ENCODE measurements at places on chromosomes 7 and 10.

DNA sequence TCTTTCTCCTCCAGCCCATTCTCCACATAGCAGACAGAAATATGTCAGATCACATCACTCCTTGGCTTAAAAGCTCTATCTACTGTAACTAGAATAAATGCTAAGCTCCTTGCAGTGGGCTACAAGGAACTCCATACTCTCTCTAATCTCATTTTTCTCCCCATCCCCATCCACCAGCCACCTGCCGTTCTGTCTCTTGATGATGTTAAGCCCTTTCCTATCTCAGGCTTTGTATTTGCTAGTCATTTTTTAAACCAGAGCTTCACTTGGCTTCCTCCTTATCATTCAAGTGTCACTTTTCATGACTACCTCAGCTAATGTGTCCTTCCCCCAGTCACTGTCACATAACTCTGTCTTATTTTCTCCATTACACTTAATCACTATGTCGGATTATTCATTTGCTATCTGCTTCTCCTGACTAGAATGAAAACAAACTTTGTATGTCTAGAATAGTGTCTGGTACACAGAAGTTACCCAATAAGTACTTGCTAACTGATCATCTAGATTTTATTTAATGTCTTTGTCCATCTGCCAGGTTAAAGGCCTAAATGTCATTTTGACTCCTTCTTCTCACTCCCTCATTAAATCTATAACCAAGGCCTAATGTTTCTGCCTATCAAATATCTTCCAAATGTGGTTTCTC is 87.2 kb upstream of the RPA3 start:
- no peak for DNase-seq

- DNase-seq = no peak
Measured at GRCh38 chr10:22638863-22639262, 75.5 kb downstream of the PIP4K2A start.

GRCh38 chr7:106126170-106126938 is 14.2 kb upstream of the SYPL1 start:
- DNase-seq = no peak

GRCh38 chr7:144834641-144835144 is 1.2 kb downstream of the TPK1 start:
- DNase-seq = no peak

GRCh38 chr7:102721-103120 is 89.7 kb upstream of the FAM20C start:
- no peak for DNase-seq

DNA sequence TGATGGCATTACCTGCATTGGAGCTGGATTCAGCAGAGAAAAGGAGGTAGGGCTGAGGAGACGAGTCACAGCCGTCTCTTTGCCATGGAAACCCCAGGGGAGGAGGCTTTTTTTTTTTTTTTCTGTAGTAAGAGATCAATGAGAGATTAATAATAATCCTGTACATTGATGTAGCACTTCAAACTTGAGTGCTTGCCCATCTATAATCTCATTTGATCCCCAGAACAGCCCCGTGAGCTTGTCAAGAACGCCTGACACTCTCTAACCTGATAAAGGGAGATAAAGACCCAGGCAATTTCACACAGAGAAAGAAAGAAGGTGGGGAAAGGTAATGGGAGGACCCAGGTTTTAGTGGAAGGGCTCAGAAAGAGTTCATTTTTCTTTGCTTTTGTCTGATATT is 195.2 kb upstream of the FOXK1 start:
- no peak for DNase-seq

DNA sequence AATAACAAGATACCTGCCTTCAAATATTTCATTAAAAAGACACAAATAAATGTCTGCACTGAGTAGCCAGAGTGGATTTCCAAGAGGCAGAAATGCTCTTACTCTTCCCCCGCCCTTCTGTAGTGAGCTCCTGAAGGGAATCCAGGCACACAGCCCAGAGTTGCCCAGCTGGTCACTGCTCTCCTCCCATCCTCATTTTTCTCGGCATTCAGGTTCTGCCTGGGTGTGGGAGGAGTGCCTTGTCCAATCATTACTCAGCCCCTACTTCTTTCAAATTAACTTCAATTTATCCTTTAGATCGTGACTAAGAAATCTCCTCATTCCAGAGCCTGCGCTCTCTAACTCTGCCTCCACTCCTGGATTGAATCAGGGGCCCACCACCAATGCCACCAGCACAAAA is 12.2 kb downstream of the CCDC6 start:
- no peak for DNase-seq

DNA sequence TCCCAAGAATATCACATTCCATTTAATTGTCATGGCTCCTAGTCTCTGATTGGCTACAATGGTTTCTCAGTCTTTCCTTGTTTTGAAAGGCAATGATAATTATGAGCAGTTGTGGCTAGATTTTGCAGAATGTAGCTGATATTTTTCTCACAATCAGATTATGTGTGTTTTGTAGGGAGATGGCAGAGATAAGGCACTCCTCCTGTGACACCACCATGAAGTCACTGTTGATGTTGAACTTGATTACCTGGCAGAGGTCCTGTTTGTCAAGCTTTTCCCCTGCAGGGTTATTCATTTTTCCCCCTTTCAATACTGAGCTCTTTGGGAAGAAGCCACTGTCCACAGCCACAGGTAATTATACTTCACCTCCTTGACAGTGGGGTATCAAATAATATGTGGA is 602.9 kb upstream of the PFKP start:
- no peak for DNase-seq

DNA sequence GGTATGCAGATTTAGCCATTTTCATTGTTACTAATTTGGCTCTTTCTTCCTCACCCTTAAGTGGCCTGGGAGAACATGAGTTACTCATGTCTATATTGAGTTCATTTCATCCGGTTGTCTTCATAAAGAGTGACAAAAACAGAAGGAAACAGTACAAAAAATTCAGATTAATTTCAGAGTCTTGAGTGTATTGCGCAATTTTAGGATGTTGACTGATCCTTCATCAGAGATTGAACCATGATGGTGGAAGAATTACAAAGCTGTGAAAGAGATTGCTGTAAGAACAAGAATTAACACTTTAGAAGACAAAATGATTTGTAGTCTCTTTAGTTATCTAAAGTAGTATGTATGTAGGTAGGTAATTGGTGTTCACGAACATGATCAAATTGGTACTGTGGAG is 194.0 kb upstream of the PPP1R3A start:
- no peak for DNase-seq

- DNase-seq = no peak
Measured at GRCh38 chr10:108753326-108753725, 1170.0 kb downstream of the XPNPEP1 start.

- DNase-seq = no peak
Measured at GRCh38 chr7:110719741-110720140, 371.2 kb upstream of the LRRN3 start.

DNA sequence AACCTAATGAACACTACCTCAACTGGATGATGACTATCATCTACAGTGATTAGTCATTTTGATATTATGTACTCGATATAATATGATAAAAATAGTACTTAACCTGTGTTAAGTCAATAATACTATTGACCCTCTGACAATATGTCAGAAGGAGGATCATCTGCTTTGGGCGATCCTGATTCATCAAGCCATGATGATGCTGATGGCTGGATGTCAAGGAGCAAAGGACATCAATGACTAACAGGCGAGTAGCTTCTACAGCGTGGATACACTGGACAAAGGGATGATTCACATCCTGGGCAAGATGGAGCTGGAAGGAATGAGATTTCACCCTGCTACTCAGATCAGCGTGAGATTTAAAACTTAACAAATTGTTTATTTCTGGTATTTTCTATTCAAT is 94.4 kb upstream of the SKAP2 start:
- no peak for DNase-seq

DNA sequence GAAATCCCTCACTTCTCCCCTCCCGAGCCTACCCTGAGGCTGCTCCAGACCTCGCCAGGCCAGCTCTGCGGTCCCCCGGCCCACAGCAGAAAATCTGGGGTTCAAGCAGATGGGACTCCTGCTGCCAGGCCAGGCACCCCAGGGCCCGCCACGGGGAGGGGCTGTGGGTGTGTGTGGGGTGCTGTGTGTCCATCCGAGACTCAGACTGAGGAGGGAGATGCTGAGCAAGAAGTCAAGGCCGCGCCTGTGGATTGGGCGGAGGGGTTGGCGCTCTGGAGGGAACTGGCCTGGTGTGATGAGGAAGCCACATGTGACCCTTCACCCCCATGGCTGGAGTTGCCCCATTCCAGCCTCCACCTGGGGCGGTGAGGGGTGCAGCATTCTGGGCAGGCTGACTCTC is 51.1 kb downstream of the YKT6 start:
- no peak for DNase-seq

DNA sequence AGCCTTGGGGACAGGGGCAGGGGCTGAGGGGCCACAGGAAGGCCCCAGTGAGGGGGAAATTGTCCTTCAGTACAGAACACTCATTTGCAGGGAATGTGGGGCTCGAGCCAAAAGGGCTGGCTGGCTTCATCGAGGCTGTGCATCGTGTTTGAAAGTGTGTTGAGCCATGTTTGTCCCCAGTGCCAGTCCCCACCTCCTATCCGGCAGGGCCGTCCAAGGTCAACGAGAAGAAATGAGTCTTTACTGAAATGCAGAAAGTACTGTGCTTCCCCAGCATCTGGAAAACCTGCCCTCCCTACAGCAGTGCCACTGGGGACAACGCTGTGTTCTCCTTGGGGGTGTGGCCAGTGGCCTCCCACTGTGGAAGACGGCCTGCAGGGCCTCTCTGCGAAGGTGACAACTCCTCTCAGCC is 214.1 kb downstream of the KLF6 start:
- DNase-seq = no peak

DNA sequence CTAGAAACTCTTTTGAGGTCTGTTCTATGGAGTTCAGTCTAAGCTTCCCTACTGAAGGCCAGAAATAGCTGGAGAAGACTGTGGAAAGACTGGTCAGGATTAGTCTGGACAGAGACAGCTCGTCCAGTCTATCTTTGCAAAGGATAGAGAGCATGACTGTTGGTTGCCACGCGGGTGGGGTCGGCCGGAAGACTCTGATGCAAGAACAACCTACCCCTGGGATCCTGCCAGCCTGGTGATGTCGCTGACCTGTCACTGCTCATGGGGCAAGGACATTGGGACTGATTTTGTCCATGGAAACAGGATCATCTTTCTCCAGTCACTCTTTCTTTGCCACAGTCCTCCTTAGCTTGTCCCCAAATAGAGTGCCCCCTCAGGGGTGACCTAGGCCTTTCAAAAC is 337.6 kb upstream of the NPSR1 start:
- DNase-seq = no peak

DNA sequence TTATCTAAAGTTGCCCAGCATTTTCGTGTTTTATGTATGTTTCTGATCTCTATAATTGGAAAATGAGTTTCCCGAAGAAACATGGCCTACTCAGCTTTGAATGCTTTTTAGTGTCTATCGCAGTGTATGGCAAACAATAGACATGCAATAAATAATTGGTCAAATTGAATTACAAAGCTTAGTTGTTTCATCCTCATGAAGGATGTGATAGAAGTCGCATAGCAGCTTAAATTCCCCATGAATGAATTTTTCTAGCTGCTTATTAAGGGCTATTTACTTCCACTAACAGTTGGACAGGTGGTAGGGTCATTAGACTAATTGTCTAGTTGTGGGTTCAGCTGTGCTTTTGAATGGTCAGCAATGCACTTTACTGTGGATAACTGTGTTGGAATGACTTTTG is 467.3 kb upstream of the MBL2 start:
- no peak for DNase-seq

- no peak for DNase-seq
Measured at GRCh38 chr10:118403967-118404366, 61.8 kb upstream of the FAM204A start.

GRCh38 chr7:155660059-155660757 is 15.7 kb downstream of the RBM33 start:
- DNase-seq = no peak

All from stimulated activated CD8-positive, alpha-beta memory T cell treated with anti-CD3 and anti-CD28 coated beads, Interleukin-15, amount 100 ng/mL, for 24 hours (primary cell).